Progenitor cell of endocrine pancreas (in vitro differentiated cells): ENCODE measurements at places on chromosomes 11 and 22. TPM values are rescaled to one million over a fixed set of nuclear protein-coding genes. Genes with fewer than 3 reads are reported as not detected.

DNA sequence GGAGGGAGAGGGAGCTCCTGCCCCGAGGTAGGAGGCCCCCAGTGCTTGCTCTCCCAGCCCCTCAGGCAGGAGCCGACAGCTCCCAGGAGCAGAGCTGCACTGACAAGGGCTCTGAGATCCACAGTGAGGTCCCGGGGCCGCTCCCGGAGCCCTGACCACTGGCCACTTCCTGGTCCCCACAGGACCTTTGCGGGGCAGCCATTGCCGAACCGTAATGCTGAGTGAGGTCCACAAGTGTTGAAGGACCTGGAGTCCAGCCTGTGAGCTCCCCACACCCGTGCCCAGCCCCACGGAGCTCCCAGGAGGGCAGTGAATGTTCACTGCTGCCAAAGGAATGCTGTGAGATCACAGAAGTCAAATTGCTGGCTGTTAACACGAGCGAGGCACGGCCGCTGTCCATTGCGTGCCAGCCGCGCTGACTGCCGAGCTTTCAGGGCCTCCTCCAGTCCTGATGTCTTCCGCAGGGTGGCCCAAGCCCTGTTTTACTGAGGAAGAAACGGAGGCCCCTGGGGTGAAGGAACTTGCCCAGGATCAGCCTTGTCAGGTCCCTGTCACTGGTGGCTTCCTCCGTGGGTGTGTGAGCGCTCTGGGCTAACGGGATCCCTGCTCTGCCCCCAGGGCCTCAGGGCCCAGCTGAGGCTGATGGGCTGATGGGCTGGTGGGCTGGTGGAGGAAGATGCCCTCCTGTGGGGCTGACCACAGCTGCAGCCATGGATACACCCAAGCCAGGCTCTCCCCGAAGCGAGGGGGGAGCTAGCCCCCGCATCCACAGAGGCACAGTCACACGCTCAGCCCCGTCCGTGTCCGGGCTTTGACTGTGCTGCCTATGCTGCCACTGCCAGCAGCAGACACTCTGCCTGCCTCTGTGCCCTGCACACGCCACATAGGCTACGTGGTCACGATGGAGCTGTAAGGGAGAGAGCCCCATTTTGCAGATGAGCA is 70.8 kb downstream of the WNT7B start:
- no peak for DNase-seq

DNA sequence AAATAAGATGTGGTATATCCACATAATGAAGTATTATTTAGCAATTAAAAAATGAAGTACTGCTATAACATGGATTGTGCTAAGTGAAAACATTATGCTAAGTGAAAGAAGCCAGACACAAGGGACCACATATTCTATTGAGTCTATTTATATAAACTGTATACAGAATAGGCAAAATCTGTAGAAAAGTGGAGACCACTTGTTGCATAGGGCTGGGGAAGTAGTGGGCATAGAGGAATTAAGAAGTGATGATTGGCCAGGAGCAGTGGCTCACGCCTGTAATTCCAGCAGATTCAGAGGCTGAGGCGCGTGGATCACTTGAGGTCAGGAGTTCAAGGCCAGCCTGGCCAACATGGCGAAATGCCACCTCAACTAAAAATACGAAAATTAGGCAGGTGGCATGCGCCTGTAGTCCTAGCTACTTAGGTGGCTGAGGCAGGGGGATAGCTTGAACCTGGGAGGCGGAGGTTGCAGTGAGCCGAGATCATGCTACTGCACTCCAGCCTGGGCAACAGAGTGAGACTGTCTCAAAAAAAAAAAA is 109.6 kb downstream of the RBFOX2 start:
- no peak for DNase-seq

DNA sequence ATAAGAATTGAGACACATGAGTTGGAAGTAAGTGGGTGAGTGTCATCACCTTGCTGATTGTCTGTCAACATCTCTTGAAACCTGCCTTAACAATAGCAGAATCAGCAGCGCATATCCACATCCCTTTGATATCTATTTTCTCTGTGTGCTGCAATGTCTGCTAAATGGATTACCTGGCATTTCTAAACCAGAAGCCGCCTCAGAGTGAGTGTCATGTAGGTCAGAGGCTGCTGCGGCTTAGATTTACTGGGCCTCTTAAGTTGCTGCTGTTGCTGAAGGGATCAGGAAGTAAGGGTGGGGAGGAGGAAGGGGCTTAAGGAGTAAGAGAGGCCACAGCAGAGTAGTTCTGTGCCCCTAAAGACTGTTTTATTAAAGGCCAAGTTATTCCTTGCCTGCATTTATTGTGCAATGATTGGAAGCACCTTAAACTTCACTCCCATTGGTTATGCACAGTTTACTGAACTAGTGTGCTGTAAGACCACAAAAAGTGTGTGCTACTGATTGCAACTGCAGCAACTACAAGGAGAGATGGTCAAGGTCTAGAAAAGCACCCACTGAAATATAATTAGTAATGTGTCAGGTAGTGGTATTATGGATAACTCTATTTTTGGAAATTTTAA is 29.8 kb upstream of the TMEM41B start:
- DNase-seq = no peak

GRCh38 chr22:22009661-22010060 is 27.1 kb upstream of the TOP3B start:
- no peak for DNase-seq

GRCh38 chr11:788953-789940 is 643 bp downstream of the CEND1 start:
- DNase-seq = no peak

GRCh38 chr22:31646186-31647019 is 15.6 kb downstream of the PISD start:
- DNase-seq = no peak

CD3G gene
- total RNA-seq = not detected in 2 replicates

MRGPRD gene
- total RNA-seq = not detected in 2 replicates
